Activated CD4-positive, alpha-beta memory T cell treated with anti-CD3 and anti-CD28 coated beads, Interleukin-2, amount 10 ng/mL, durations not matched to agents 7 days and 5 days (primary cell): ENCODE measurements at places on chromosomes 12 and 14. TPM values are rescaled to one million over a fixed set of nuclear protein-coding genes. Genes with fewer than 3 reads are reported as not detected.

DNA sequence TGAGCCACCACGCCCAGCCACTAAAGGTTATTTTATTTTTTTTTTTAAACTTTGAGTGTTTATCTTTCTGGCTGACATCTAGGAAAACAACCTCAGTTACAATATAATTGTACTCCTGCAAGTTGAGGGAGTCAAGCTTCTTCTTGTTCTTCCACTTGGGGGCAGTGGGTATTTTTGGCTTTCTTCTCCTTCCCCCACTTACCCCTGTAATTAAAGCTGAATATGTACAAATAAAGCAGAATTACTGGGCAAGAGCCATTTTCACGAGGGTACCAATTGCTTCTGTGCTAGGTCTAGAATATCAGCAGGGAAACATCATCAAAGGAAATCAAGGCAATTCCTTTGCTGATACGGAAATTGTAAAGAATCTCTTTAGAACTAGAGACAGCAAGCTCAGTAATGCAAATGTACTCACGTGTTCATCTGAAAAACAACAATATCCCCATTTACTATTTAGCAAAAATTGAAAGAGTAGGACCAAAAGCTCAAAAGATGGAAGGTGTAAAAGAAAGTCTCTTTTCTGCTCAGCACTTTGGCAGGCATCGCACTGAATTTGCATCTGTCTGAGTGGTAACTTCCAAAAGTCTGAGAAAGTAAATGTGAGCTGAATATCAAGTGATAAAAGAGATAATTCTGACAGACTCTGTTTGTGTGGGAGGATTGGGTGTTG is 72.8 kb downstream of the TAOK3 start:
- no peak for DNase-seq

DNA sequence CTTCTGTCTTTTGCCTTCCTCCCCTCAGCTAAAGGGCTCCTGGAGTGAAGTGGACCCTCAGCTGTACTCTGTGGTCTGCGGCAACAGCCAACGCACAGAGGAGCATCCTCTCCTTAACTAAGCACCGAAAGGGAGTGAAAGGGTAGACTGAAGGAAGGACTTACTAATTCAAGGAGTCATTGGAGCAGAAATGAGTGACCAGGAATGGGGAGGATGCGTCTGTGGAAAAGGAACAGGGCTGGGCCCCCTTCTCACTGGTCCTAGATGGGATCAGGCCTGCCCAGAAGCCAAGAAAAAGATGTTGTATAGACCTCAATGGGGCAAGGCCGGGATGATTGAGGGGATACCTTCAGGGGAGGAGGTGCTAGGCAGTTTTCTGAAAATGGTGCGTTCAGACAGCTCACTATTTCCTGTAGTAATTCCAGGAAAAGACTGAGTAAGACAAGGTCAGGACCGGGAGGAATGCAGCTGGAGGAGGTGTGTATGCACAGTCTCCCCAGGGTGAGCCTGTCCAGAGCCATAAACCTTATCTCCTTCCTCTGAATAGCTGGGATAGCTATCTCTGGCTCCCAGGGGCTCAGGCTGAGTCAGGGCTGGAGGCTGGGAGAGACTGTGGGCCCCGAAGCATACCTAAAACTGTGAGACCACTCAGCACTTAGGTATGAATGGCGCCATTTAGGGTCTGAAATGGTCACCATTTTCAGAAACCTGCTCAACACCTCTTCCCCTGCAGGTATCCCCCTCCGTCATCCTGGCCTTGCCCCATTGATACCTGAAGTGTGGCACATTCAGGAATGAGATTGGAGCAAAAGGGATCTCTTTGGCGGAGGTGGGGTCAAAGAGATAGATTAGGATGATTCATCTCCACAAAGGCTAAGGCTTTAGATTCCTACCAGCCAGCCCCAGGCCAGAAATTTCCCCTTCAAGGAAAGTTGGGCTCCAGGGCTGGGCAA is 20.2 kb upstream of the KRT8 start:
- no peak for DNase-seq

GRCh38 chr12:39872425-39872824 is 233.5 kb downstream of the SLC2A13 start:
- no peak for DNase-seq

RNF212B gene
- total RNA-seq = not detected

- DNase-seq = no peak
Measured at GRCh38 chr12:575129-575502, 88.1 kb downstream of the NINJ2 start.

GRCh38 chr14:67773844-67774377 is 42.5 kb downstream of the ZFYVE26 start:
- DNase-seq = no peak

DNA sequence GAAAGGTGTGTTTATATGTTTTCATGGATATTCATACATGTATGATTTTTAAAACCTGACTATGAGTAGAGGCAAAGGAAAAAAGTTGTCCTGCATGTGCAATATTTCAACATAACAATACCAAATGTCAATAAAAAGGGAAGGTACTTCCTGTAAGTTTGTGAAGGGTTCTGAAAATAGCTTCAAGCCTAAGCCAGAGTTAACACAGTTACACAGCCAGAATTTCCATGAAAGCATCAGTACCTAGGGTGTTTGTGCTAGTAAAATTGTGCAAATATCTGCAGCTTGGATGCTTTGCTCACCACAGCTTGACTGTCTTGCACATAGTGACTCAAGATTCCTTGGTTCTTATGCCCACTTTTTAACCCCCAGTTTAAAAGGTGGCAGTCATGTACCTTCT is 193.1 kb upstream of the FAR2 start:
- DNase-seq = no peak

GRCh38 chr14:65156568-65157366 is 54.5 kb upstream of the MAX start:
- DNase-seq = no peak
